ENCODE measurements at places on chromosomes 13 and 19.

- DNase-seq, result peak; percentile 87
Measured at GRCh38 chr19:19732579-19733501, at the start of gene ZNF14. ZNF14 (minus strand) TSS chr19:19733112; CDS start chr19:19732958, 154 bp downstream.

DNA sequence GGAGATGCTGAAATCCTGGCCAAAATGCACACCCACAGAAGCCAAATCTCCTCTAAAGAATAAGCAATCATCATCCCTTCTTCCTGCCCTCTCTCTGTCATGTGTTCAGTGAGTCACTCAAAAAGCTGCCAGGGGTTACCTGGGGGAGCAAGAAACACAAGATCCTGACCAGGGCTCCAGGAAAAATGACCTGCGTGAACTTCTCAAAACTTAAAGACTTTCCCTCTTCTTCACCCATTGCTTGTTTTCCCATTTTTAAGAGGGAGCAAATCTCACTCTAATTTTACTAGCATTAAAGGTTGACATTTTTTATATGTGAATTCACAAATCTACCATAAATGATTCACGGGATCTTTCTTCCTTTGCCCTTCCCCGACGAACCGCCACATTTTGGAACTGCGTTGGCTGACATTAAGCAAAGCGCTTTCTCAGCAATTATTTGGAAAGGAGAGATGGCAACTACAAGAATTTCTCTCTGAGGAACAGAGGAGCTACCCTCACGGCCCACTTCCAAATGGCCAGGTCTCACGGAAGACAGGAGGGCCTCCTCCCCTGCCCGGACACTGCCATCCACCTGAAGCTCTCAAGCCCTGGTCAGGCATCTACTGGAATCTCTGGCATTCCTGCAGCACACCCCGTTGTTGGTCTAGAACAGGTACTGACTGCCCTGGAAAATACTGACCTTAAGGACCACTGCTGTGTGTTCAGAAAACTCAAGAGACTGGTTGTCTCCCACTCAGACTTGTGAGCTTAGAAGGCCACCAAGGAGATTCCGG lies 14.2 kb downstream of the TSHZ3 start:
- DNase-seq, result no peak

GRCh38 chr19:28065026-28065425 lies 1147.9 kb downstream of the UQCRFS1 start:
- DNase-seq, result no peak

GRCh38 chr19:8610041-8610935 lies at the start of gene ADAMTS10:
ADAMTS10 (minus strand) TSS chr19:8610715; CDS start chr19:8605710, 5,005 bp downstream.
- DNase-seq, result no peak

- no peak for DNase-seq
Measured at GRCh38 chr13:110463156-110463555, 98.4 kb downstream of the RAB20 start.

DNA sequence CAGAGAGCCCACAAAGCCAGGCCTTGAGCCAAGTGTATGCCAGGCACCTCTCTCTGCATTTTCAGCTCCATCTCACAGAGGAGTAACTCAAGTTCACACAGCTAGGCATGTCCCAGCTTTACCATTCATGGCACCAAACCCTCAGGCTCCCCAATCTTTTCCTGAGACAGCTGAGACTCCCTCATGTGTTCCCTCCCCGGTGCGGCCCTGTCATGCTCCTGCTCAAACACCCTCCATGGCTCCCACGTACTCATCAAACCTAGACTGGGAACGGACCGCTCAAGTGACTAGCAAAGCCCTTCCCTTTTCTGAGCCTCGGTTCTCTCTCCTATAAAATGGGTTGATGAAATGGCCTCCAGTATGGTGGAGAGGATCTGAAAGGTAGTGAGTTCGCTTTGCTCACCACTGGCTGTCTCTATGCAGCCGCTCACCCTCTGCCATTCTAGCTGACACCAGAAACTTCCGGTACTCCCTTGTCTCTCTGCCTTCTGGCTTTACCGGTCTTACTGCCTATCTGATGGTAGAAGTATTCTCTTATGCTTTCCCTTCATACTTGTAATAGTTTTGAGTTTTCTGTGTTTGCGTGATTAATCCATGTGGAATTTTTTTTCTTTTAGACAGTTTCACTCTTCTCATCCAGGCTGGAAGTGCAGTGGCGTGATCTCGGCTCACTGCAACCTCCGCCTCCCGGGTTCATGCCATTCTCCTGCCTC lies 7.8 kb upstream of the SLC44A2 start:
- DNase-seq, result peak; percentile 45

DNA sequence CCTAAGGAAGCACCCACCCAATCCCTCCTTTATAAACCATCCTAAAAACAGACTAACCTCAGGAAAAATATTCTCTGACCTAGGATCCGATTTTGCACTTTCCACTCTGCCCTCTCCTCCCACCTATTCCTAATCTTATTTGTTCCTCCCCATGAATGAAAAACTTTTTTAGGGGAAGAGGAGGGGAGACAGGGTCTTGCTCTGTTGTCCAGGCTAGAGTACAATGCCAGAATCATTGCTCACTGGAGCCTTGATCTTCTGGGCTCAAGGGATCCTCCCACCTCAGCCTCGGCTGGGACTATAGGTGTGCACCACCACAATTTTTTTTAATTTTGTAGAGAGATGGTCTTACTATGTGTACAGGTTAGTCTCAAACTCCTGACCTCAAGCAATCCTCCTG lies 4.4 kb downstream of the ZNF564 start:
- no peak for DNase-seq

DNA sequence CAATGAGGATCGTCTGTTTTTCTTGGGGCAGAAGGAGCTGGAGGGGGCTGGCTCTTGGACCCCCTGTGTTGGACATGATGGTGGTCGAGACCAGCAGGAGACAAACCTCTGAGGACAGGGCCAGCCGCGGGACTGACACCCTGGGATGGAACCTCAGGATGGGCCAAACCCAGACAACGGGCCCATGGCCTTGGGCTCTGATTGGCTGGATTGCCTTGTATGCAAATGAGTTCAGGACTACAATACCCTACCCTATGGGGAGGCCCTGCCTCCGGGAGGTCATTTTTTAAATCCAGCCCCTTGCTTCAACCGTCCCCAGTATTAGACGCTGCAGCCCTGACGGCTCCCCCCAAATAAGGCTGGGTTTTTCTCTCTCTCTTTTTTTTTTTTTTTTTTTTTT lies 22.0 kb downstream of the SLC5A5 start:
- no peak for DNase-seq

Measured in urinary bladder (tissue), 4 donors.